ENCODE measurements at places on chromosomes 5 and 9.

- no peak for DNase-seq
Observed at GRCh38 chr5:73997960-73998359, 372.0 kb downstream of the ARHGEF28 start.

DNA sequence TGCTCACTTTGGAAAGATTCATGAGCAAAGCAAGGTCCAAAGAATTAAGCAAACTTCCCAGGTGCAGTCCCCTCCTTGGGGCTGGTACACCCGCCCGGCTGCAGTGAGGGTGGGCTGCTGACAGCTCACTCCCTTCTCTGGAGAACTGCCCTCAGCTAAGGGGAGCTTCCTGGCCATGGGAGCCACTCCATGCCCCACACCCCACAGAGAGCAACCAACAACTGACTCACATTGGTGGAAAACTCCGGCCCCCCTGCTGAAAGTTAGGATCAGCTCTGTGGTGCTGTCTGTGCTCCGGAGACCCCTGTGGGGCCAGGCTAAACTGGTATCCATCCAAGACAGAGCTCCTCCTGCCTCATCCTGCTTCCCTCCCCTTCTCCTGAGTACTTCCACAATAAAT is 223.0 kb downstream of the GABBR2 start:
- no peak for DNase-seq

GRCh38 chr5:62281411-62281810 is 24.6 kb upstream of the KIF2A start:
- no peak for DNase-seq

DNA sequence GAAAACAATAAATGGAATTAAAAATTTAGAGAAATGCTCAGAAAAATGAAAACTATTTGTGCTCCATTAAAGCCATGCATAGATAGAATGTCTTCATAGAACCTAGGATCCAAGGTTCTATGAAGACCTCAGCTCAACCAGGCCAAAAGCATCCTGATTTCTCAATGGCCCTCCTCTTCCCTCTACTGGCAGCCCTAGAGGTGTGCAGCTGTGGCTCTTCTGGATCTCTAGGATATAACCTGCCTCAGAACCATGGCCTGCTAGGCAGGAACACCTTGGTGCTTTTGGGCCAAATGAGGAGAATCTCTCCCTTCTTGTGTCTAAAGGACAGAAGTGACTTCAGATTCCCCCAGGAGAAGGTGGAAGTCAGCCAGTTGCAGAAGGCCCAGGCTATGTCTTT is 15.1 kb downstream of the IFNA1 start:
- DNase-seq = no peak

- no peak for DNase-seq
Observed at GRCh38 chr5:149135536-149136201, 5.6 kb upstream of the ABLIM3 start.

GRCh38 chr9:33320568-33321261 is 30.4 kb downstream of the NFX1 start:
- no peak for DNase-seq

- DNase-seq = no peak
Observed at GRCh38 chr5:96259151-96259772, 173.8 kb downstream of the PCSK1 start.

GRCh38 chr5:56253924-56254323 is 20.8 kb upstream of the ANKRD55 start:
- no peak for DNase-seq

All from cortex of kidney (tissue), 1 donor.